Activated CD4-positive, alpha-beta T cell treated with anti-CD3 and anti-CD28 coated beads for 36 hours (primary cell): ENCODE measurements at places on chromosomes 1 and 21.

GRCh38 chr1:65896721-65897120, 104.0 kb downstream of the PDE4B start:
- no peak for DNase-seq

DNA sequence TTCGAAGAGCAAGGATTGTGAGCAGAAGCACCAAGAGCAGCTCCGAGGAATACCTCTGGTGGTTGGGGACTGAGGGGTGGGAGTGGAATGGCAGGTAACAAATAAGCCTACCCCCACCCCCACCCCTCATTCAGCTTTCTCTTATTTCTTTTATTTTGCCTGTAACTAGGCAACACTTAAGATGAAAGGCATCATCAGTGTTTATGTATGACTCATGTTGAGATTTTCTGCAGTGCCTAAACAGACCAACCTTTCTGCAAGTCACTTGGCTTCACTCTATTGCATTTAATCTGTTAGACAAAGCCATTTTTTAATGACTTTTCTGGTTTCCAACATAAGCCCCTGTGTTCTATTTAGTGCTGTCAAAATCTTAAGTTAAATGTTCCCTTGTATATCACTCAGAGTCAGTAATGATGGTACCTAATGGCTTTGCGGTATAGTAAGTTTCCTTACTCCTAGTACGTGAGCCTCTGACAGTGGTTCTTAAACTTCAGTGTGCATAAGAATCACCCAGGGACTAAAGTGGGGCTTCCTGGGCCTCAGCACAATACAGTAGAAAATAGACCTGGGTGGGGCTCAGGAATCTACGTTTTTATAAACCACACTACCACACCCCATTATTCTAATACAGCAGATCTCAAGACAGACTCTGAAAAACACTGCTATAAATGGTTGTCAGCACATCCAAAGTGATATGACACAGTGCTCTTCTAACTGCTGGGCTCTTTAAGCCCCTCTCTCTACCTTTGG, 19.9 kb downstream of the CASQ2 start:
- DNase-seq: no peak

- no peak for DNase-seq
Measured at GRCh38 chr1:24322470-24323177, 3.5 kb downstream of the GRHL3 start.

DNA sequence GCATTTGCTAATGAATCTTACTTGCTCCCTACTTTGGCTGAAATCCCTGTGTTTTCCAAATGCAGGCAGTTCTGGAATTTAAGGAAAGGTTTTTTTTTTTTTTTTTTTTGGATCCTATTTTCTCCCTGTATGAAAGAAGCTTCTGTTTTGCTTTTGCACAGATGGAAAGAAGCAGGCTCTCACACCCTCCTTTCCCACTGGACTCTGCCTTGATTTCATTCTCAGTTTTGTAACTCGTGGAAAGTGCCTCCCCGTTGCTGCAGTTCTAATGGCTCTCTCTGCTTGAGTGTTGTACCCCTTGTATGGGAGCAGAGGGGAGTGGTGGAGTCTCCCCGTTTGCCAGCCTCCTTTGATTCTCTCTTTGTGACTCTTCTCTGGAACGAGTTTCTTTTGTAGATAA, 291.9 kb downstream of the CAMTA1 start:
- no peak for DNase-seq
